ENCODE measurements at places on chromosomes 4 and X.

DNA sequence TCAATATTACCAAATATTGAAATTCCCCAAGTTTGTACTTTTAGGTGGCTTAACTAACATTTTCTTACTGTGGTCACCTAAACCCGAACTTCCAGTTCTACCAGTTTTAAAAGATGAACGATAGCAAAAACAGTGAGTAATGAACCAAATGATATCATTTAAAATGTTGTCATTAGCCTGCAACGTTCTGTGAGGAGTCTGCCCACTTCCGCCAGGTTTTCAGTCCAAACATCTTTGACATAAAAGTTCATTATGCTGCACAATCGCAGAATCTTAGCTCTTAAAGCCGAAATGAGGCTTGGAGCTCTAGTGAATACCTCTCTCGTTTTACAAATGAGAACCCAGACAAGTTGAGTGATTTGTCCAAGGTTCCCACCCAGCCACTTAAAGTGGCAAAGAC is 762 bp downstream of the PIGA start:
- peak; percentile 53 for DNase-seq

DNA sequence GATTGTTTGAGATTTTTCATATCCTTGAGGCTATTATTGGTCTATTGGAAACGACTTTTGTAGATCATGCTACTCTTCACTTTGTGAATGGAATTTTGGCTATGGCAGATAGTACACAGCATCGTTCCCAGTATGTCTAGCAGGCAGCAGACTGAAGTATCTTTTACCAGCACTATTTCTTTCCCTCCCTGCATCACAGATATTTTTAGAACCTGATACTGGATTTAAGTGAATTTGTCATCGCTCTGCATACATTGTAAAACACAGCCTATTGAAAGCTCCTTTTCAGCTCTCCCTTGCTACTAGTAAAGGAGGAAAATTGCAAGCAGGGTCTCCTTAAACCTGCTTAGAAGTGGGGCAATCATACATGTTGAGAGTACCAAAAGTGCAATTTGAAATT is 133.6 kb downstream of the LUZP4 start:
- no peak for DNase-seq

- DNase-seq: peak; percentile 75
These were observed 1.8 kb downstream of the CPZ start for GRCh38 chr4:8594097-8595038.

- no peak for DNase-seq
These were observed 50.3 kb downstream of the FTHL17 start for GRCh38 chrX:31021537-31021936.

GRCh38 chr4:22483551-22483981 is 32.3 kb downstream of the ADGRA3 start:
- peak; percentile 33 for DNase-seq

DNA sequence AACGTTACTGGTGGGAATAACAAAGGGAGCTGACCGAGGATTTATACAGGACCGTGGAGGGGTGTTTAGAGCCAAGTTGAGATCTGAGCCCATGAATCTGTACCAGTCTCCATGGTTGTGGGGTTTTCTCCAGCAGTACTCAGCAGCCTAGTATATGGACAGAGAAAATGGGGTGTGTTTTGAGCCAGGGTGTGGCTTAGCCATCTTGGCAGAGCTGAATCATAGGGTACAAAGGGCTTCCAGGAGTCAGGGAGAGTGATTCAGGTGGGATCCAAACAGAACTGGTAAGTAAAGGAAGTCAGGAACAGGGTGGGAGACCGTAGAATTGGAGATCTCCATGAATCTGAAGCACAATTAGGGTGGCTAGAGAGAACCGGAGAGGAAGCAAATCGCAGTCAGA is 7.4 kb upstream of the HPRT1 start:
- no peak for DNase-seq

GRCh38 chr4:11106190-11106589 is 322.5 kb downstream of the HS3ST1 start:
- DNase-seq: peak; percentile 16

GRCh38 chrX:111322231-111322855 is 52.1 kb upstream of the CAPN6 start:
- no peak for DNase-seq

- no peak for DNase-seq
These were observed 33.7 kb downstream of the FRMD7 start for GRCh38 chrX:132094164-132094563.

DNA sequence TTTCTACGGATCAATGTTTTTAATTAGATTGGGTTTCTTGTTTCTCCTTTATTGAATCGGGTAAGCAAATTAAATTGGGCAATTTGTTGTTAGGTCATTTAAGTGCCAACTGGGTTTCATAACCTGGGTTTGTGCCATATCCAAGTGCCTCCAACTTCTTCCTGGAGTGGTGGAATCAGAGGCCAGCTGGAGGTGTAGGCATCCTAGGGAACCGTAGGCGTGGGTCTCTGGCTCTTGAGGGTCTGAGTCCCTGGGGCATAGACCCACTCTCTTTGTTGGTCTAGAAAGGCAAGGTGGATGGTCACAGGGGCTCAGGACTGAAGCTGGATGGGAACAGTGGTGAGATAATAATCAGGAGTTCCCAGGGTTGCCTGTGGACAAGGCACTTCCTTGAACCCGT is 18.3 kb downstream of the CNGA2 start:
- no peak for DNase-seq

DNA sequence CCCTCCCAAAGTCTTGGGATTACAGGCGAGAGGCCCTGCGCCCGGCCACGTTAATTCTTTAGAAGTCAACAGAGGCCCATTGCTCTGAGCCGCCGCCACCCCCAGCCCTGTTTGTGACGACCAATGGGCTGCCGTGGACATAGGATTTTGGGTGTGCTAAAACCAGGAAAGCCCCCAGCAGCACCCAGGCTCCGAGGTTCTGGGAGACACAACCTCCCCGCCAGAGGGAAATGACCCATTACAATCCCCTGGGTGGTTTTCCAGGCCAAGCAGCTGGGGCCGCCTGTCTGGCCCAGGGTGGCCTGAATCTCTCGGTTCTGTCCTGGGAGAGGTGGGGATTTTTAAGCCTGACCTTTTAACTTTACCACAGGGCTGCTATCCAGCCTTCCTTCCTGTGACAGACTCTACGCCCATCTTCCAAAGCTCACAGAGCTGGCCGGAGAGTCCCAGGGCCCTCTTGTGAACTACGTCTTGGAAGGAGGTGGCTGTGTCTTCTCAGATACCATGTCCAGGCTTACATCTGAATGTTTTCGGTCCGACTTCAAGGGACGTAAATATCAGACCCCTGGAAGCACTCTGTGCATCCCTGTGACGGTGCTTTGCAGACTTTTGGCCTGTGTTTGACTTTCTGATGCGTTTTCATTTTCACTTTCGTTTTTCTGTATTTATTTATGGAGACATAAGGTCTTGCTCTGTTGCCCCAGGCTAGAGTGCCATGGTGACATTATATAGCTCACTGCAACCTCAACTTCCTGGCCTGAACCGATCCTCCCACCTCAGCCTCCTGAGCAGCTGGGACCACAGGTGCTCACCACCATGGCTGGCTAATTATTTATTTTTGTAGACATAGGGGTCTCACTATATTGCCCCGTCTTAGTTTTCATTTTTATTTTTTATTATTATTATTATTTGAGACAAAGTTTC is 36.0 kb downstream of the P2RY8 start:
- DNase-seq: peak; percentile 54

- DNase-seq: peak; percentile 57
These were observed 47.4 kb downstream of the ACSL4 start for GRCh38 chrX:109685656-109686078.

DNA sequence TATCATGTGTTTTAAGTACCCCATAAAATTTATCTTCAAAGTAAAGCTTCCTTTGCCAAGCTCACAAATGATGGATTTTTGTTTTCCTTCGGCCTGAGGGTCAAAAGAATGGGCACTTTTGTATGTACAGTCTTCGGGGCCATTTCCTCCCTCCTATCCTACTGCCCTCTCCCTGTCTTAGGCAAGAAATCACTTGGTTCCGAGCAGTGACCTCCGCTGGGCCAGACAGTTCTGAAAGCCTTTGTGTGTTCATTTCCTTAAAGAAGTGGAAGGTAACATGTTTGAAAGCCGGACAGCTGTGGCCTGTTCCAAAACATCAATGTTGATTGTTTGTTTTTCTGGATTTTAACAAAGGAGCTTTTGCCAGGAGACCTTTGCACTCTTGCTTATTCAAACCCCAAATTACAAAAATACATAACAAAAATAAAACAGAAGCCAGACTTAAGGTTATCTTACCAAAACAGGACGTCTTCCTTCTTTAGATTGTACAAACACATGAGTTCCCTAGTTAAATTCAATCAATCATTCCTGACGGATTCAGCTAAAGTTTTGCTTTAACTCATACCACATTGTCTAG is 110.6 kb upstream of the LIMCH1 start:
- no peak for DNase-seq

- DNase-seq: no peak
These were observed 708.9 kb upstream of the HS3ST1 start for GRCh38 chr4:12137575-12137974.

- no peak for DNase-seq
These were observed 167.3 kb upstream of the VEGFC start for GRCh38 chr4:176959980-176960379.

DNA sequence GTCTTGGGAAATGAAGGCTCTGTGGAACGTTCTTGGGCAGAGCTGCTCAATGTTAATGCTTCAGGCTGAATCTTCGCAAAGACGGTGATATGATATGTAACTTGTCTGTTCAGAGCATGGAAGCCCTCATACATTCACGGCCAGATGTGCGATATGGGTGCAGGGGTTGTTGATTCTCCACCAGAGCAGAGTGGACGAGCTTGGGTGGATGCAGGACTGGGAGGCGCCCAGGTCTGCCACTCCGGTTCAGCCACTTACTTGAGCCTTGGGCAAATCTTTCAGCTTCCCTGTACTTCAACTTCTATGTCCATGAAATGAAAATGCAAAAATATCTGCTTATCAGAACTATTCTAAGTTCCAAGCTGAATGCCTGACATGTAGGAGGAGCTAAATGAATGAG is 47.4 kb upstream of the MND1 start:
- no peak for DNase-seq

DNA sequence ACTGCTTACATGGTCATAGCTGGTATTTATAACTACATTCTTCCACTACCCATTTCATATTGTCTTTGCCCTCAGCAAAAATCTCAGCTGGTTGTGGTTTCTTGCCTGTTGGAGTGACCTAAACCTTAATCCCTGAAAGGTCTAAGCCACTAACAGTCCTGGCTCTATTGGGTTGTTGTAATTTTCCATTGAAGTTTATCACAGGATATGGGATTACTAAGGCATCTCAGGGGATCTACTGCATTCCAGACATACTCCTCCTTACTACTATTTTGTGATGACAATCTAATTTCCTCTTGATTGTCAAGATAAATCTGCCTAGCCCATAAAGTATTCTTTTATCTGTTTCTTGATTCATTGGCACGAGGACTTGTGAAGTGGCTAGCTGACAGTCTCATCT is 6.2 kb upstream of the OSTC start:
- DNase-seq: no peak

GRCh38 chr4:38123555-38123954 is 163.4 kb downstream of the PTTG2 start:
- DNase-seq: no peak

DNA sequence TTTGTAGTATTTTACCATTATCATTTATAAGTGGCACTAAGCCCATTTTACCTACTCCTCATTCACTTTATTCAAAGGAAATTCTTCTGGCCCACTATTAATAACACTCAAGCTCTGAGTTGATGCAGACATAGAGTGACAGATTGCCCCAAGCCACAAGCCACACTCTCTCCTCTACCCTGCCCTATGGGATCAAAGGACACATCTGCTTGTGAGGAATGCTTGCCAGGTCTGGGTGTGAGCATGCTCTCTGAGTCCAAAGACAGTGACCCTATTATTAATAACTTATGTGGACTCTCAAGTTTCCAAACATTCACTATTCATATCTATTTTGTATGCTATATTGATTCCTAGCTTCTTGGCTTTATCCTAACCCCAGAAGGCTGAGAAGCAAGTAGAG is 18.5 kb downstream of the ETNPPL start:
- DNase-seq: no peak

DNA sequence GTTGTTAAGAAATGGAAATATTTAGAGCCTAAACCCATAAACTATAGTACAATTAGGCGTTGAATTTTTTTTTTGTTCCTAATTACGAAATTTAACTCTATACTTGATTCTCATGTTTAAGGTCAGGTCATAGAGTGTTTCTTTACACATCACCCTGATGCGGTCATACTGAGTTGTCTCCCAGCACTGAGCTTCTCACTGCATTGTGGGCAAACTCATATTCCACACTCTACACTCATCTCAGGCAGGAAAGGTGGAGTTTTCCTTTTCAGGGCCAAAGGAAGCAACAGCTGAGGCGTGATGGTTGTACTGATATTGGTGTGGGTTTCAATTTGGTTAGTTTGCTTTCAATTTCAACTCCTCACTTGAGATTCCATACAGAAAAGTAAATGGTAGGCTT is 75.4 kb downstream of the FAT4 start:
- no peak for DNase-seq

GRCh38 chr4:164639001-164639400 is 114.9 kb upstream of the SMIM31 start:
- DNase-seq: no peak

- no peak for DNase-seq
These were observed 66.8 kb downstream of the USP46 start for GRCh38 chr4:52592287-52592686.

DNA sequence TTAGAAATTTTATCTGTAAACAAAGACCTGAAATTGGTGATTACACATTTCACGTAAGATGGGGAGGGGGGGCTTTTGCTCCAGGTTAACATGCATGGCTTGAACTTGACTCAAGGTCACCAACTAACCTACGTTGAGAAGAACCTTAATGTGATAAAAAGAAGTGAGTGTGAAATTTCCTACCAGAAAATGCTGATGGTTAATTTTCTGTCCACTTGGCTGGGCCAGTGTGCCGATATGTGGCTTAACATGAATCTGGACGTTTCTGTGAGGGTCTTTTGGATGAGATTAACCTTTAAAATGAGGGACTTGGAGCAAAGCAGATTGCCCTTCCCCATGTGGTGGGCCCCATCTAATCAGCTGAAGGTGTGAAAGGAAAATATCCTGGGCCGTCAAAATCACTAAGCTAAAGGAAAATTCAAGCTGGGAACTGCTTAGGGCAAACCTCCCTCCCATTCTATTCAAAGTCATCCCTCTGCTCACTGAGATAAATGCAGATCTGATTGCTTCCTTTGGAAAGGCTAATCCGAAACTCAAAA is 107.3 kb upstream of the ENPP6 start:
- DNase-seq: no peak

DNA sequence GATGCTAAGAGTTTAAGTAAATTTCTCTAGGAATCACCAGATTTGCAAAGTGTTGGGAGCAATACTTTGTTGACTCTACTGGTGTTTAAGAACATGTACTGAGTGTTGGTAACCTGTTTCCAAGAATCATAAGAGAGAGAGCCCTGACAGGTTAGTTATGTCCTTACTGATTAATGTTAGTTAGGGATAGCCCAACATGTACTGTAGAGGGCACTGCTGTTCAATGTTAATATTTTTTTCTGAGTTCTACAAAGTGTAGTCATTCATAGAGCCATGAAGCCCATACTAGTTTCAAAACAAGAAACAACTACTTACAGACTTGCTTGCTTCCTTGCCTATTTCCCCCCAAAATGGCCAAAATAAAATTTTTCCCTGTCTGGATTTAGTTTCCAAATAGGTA is 11.9 kb downstream of the TMPRSS11D start:
- DNase-seq: peak; percentile 75

- DNase-seq: no peak
These were observed 89.9 kb downstream of the SHISA3 start for GRCh38 chr4:42487230-42487629.
